AG09309 (cell line): ENCODE measurements at places on chromosomes 4 and X.

DNA sequence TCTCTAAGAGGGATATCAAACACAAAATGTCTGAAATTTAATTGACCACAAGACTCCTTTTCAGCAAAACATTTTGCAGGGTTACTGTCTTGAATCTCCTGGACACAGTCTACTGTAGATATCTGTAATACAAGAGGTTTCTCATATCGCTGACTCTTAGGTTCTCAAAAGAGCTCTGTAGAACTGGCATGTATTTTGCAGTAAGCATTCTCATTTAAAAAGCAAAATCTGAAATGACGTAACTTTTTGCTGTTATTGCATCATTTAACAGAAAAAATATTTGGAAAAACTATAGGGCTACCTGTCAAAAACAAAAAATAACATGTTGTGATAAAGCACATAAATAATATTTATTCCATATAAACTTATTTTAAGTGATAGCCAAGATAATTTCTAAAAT is 114.2 kb downstream of the CDS1 start:
- no peak for DNase-seq

DNA sequence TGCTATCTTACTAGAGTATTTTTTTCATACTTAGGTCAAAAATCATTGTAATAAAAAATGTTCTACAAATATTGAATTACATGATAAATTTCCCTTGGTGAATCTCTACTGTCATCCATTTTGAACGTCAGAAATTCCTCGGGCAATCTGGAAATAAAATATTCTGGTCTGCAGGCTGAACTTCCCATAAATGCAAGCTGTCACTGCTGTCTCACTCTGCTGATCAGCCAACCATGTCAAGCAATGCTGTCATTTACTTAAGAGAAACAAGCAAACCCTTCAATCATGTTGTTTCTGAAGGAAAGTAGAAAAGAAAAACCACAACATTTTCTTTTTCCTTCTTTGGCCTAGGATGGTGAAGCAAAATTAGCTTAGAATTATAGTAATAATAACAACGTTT is 514.2 kb upstream of the GALNT7 start:
- DNase-seq = no peak

DNA sequence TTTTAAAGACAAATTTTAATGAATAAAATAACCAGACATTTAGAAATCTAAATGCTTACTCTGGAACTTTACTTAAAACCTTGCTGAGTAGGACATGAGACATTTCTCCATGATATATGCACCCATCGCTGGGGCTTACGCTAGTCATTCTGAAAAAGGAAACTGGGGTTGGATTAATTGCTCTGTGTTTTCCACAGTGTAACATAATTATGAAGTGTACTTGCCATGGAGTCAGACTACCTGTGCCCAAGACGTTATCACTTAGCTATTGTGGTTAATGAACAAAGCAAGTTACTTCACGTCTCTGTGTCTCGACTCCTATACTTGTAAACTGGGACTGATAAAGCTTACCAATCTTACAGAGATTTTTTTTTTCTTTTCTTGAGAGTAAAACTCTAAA is 47.8 kb downstream of the SHISA3 start:
- DNase-seq = no peak

DNA sequence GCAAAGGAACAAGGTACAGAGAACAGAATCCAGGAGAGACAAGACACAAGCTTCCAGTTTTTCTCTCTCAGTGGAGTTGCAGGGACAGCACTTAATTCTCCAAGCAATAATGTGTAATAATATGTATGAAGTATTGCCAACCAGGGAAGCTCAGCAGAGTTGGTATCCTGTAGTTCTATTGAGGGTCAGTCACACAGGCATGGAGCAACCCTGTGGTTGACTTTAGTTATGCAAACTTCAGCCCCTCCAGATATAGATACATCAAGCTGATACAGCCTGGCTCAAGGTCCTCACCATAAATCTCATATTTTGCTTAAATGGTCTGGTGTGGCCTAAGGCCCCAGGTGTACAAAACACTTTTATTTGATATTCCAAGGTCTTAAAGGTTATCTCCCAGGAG is 248.6 kb upstream of the EPHA5 start:
- DNase-seq = no peak

GRCh38 chr4:177562859-177563258 is 120.6 kb upstream of the AGA start:
- no peak for DNase-seq

DNA sequence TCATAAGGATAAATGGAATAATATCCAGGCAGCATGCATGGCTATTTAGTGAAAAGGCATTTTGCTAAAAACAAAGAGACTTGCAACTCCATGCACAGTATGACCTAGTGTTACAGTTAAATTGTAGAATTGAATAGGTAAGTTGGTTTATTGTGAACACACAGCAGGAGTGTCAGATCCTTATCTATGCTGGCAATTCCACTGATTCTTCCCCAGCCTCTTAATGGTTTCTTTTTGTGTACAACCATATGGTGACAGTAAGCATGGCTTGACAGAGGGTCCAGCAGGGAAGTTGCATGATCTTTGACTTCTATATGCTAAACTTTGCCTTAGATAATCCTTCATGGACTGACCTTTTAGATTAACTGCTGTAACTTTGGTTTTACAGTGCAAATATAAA is 936.6 kb upstream of the EPHA5 start:
- no peak for DNase-seq

- DNase-seq = no peak
Observed at GRCh38 chr4:152206185-152206584, 329.7 kb downstream of the FBXW7 start.

- DNase-seq = no peak
Observed at GRCh38 chr4:6932918-6933317, 23.3 kb downstream of the TBC1D14 start.

- DNase-seq = no peak
Observed at GRCh38 chrX:120426599-120426998, 42.5 kb downstream of the LAMP2 start.

DNA sequence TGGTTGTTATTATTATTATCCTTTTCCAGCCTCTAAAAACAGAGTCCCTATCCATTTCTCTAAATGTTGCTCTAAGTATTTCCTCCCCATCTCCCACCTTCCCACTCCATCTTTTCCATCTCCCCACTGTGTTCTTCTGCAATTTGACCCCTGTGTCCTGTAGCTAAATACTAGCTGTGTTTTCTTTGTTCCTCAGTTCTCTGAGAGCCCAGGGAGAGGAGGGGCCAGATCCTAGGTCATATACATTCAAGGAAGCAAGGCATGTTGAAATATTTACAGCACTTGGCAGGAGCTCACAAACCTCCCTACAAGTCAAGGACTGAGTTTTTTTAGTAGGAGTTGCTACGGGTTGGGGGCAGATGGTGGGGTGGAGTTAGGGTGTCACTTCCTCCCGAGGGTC is 10.5 kb downstream of the SLC16A2 start:
- no peak for DNase-seq
